ENCODE measurements at places on chromosomes 1 and 21. TPM values are rescaled to one million over a fixed set of nuclear protein-coding genes. Genes with fewer than 3 reads are reported as not detected.

OR2L5 gene
- total RNA-seq, result not detected

OLIG2 gene
- total RNA-seq, result 5.4 TPM

ODF2L gene
- total RNA-seq, result 45.8 TPM

DNA sequence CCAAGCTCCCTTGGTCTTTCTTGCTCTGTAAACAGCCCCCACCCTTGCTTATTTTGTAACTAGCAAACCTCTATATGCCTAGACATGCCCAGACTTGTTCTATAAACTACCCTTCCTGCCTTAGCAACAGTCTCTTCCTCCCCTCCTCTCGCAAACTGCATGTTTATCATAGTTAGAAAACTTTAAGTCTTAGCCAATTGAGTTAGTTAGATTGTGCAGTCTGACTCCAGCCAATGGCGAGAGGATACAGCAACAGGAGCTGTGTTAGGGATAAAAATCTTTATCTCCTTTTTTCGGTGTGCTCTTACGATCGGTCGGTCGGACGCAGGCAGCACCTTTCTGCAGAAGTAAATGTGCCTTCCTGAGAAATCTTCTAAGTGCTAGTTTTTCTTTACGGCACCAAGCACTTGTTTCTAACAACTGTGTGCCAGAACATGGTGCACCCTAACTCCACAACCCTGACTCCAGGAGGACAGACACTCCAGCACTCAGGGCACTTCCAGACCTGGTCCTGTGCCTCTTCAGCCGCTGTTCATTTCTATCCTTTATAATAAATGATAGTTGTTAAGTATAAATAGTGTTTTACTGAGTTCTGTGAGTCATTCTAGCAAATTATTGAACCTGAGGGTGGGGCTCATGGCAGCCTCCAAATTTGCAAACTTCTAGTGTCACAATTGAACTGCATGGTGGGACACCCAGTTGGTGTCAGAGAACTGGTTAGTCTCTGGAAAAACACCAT, 25.7 kb upstream of the GNG4 start:
- no peak for DNase-seq

DNA sequence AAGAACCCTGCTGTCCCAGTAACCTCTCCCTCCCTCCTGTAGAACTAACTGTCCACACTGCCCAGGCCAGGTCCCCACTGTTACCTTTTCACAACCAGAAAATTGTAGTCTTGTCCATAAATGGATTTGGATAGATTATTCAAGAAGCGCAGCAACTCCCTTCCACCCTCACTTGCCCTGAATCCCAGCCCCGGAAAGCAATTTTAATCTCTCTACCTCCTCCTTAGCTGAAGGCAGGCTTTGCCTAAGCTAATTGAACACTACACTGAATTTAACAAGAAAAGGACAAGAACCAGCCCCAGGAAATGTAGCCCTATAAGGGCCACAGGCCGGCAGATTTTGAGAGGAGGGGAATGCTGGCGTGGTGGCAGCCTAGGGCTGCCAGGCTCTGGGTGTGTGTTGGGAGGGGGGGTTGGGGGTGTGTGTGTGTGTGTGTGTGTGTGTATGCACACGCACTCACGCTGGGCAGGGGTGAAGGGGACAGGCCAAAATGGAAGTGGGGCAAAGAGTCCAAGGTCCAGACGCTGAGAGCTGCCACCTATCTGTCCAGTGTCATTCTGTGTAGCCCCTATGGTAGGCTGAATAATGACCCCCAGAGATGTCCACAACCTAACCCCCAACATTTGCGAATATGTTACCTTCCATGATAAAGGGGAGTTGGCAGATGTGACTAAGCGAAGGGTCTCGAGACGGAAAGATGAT, 10.8 kb upstream of the IFNGR2 start:
- DNase-seq, result no peak

DNA sequence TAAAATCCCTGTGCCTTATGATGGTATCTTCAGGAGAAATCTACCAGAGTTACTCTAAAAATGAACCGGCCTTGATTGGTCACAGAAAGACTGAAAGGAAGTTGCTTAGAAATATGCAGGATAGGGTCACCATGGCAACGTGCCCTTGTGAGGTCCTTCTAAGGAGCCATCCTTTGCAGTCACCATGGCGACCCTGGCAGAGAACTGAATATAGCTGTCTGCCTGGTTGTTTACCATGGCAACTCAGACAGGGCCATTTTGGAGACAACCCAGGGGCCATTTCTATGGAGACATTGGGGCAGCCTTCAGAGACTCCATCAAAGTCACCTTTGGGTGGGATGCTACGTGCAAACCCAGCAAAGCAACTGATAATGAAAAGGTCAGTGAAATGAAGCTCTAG, 43.0 kb downstream of the SNX7 start:
- peak; percentile 52 for DNase-seq

- no peak for DNase-seq
Observed at GRCh38 chr1:194013561-194013960, 827.1 kb upstream of the B3GALT2 start.

GRCh38 chr1:76095802-76096201, 21.3 kb downstream of the ST6GALNAC3 start:
- DNase-seq, result no peak

GRCh38 chr1:41537788-41538351, 53.4 kb upstream of the EDN2 start:
- DNase-seq, result no peak

DNA sequence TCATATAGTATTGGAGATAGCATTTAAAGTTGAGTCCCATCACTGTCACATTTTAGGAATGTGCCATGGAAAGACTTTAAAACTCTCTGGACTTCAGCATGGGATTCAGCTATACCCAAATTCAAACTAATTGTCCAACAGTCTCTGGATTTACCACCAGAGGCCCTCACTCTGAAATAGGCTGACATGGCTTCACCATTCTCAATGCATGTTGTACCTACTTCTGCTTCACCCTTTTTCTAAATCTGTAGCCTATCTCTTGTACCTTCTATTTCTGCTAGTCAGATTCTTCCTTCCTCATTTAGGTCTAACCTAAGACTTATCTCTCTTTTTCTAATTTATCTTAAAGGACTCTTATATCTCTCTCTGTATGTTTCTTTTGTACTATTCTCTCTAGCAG, 512.7 kb upstream of the ZRANB2 start:
- DNase-seq, result no peak

DNA sequence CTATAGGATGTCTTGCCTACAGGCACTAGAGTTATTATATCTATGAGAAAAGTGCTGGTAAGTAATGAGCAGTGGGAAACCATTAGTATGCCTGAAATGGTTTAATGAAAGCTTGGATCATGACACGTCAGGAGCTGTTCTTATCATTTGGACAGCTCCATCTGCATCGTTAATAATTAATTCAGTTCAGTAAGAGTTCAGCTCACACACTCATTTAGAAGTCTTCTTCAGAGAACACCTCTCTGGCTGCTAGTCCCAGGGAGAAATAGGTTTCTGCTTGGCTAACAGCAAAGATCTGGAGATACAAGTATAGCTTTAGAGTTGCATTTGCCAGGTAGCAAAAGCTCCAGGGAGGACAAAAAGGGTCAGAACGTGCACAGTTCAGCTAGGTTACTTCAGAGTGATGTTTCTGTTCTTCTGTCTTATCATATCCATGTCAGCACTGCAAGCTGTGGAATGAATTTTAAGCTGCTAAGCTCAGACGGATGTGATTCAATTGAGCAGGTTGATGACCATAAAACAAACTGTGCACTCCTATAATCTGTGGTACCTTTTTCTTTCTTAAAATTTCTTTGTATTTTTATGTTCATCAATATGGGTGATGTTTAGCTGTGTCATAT, 173.6 kb downstream of the ADGRL2 start:
- no peak for DNase-seq

DNA sequence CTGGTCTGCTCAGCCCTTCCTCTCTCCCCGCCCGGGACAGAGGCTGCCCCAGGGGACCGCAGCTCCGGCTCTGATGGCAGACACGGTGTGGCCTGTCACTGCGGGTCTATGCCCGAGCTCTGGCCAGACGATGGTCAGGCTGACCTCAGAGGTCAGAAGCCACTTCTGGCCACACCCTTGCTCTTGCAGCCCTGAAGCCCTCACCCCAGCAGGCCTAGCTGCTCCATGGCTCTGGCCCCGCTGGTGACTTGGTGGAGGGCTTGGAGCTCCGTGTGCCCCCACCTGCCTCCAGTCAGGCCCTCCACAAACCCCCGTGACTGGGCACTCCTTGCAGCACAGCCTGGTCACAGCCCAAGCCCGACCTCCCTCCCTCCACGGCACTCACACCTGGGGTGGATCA, 47.6 kb downstream of the PRDM16 start:
- no peak for DNase-seq

- DNase-seq, result no peak
Observed at GRCh38 chr1:16006552-16007485, 2.8 kb downstream of the SRARP start.

- no peak for DNase-seq
Observed at GRCh38 chr1:184025242-184025675, 12.3 kb downstream of the COLGALT2 start.

DNA sequence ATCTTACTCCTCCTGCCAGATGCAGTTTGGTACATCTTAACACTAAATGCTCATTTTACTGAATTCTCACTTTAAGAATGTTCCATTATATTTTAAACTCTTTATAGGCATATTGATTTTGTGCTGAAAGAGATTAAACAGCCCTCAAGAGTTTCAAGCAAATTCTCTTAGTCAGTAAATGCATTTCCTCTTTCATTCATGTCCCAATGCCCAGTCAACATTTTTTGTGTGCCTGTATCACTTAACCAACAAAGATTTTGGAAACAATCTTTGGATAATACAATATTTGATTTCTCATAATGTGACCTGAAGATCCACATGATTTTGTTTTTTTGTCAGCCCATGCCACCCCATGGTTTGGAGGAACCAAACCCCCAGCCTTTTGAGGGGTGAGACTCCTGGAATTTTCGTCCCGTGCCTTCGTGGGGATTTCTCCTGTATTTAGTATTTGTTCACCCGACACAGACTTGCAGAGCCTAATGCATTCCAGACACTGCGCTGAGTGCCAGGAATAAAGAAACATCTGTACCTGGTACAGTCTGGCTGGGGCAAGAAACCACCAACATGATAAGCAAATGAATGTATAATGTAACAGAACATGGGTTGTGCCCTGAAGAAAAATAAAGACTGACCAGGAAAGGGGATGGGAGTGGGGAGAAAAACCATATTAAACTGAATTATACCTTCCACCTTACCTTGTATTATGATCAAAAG, 47.1 kb upstream of the ETS2 start:
- no peak for DNase-seq

DNA sequence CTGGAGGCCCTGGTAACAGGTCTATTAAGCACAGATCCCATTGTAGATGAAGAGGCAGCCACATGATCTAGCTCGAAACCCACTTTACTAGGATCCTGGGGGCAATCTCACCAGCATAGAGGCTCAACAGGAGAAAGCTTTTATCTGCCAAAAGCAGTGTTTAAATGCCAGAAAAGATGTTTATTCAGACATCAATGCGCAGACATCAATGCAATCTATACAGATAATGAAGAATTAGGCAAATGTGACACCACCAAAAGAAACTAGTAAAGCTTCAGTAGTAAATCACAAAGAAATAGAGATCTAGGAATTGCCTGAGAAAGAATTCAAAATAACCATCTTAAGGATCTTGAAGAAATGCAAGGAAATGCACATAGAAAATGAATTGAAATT, 32.5 kb downstream of the OR6Y1 start:
- DNase-seq, result no peak

GRCh38 chr1:169367096-169367685, 406 bp downstream of the NME7 start:
- no peak for DNase-seq
